Upper lobe of left lung (tissue), 6 donors: ENCODE measurements at places on chromosomes 3 and 15. TPM values are rescaled to one million over a fixed set of nuclear protein-coding genes. Genes with fewer than 3 reads are reported as not detected.

GHSR gene
- not detected for total RNA-seq

SLC24A5 gene
- not detected for total RNA-seq

FEZF2 gene
- total RNA-seq = not detected

RASGRF1 gene
- 31.4 TPM for total RNA-seq

CHRFAM7A gene
- total RNA-seq = 5.8 TPM

FSIP1 gene
- not detected for total RNA-seq

LXN gene
- total RNA-seq = 23.9 TPM

CSPG4 gene
- 21.0 TPM for total RNA-seq

MASP1 gene
- total RNA-seq = 2.3 TPM

SPSB4 gene
- 1.1 TPM for total RNA-seq

SLC38A3 gene
- 0.17 TPM for total RNA-seq

CLDND1 gene
- total RNA-seq = 63.6 TPM

MAP1A gene
- 9.8 TPM for total RNA-seq

UPK1B gene
- not detected for total RNA-seq

C3orf85 gene
- total RNA-seq = not detected

COL7A1 gene
- total RNA-seq = 3.4 TPM

INAFM2 gene
- 22.3 TPM for total RNA-seq

IL20RB gene
- 0.98 TPM for total RNA-seq

CLN6 gene
- total RNA-seq = 33.2 TPM

C3orf20 gene
- total RNA-seq = 0.10 TPM

PPP1R14D gene
- total RNA-seq = not detected

GOLGA6L7 gene
- not detected for total RNA-seq

SI gene
- not detected for total RNA-seq

CTXN2 gene
- total RNA-seq = not detected

WDR6 gene
- total RNA-seq = 100 TPM

LRRC49 gene
- 3.0 TPM for total RNA-seq

ZNF620 gene
- total RNA-seq = 3.1 TPM

PIAS1 gene
- 114 TPM for total RNA-seq

KIF15 gene
- 0.89 TPM for total RNA-seq

IL17RD gene
- total RNA-seq = 0.91 TPM

TPRG1 gene
- 27.3 TPM for total RNA-seq

TNFAIP8L3 gene
- 5.0 TPM for total RNA-seq

OR5K2 gene
- total RNA-seq = not detected

CCR5 gene
- total RNA-seq = 5.0 TPM

TM4SF1 gene
- 116 TPM for total RNA-seq

EEF1AKMT4 gene
- 4.7 TPM for total RNA-seq

FGD5 gene
- total RNA-seq = 70.1 TPM

ITIH1 gene
- 0.40 TPM for total RNA-seq

GOLGA6A gene
- total RNA-seq = not detected

OR5K4 gene
- not detected for total RNA-seq

MAPKAPK3 gene
- total RNA-seq = 57.8 TPM

CIDEC gene
- total RNA-seq = not detected

SEMA7A gene
- 4.4 TPM for total RNA-seq

MLF1 gene
- total RNA-seq = 10.7 TPM

DAZL gene
- not detected for total RNA-seq

DHX30 gene
- 66.1 TPM for total RNA-seq

C3orf70 gene
- 1.0 TPM for total RNA-seq

CCR9 gene
- not detected for total RNA-seq

LRTM1 gene
- not detected for total RNA-seq

NDN gene
- total RNA-seq = 33.8 TPM

CCDC54 gene
- not detected for total RNA-seq

ELL3 gene
- total RNA-seq = 3.0 TPM

HTR3D gene
- total RNA-seq = not detected

IL16 gene
- 18.9 TPM for total RNA-seq

LARP6 gene
- total RNA-seq = 12.0 TPM

SLC22A14 gene
- total RNA-seq = not detected

ACAN gene
- not detected for total RNA-seq

P2RY13 gene
- 13.4 TPM for total RNA-seq
